ENCODE measurements at places on chromosomes 3 and 15.

DNA sequence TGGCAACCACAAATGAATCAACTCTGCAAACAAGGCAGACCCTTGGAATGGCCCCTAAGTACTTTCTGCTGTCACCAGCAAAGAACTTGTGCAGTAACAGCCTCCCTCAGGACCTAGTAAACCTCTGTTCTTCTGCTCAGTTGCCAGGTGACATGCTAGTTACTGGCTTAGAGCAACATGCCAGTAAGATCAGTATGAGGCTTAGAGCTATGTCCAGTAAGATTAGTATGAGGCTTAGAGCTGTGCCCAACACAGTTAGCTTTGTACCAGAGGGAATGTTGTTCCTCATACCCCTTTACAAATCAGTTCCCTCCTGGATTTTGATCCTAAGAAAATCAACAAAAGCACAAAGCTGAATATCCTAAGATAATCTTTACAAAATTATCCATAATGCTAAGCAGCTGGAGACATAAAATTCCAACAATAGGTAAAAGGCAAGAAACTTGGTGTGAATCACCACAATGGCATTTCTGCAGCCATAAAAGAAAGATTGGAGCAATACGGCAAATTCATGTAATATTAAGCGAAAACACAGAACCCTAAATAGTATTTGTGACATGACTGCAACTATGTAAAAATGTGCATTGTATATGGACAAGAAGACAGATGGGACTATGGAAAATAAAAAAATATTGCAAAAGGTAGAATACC lies 107.3 kb upstream of the LPP start:
- no peak for DNase-seq

DNA sequence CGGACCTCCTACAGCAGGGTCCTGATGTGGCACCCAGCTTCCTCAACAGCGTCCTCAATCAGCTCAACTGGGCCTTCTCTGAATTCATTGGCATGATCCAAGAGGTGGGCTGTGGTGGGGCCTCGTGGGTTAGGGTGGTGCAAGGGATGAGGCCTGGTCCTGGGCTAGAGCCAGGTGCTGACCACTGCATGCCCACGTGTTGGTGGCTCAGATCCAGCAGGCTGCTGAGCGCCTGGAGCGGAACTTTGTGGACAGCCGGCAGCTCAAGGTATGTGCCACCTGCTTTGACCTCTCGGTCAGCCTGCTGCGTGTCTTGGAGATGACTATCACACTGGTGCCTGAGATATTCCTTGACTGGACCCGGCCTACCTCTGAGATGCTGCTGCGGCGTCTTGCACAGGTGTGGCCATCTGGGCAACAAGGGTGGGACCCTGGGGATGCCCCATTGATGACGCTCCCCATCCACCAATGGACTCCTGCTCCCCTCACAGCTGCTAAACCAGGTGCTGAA lies 3.8 kb downstream of the AMIGO3 start:
- DNase-seq: no peak

GRCh38 chr3:37229740-37230139 lies 55.4 kb upstream of the LRRFIP2 start:
- no peak for DNase-seq

- DNase-seq: no peak
Observed at GRCh38 chr3:161251716-161252115, 30.6 kb downstream of the NMD3 start.

GRCh38 chr3:99984139-99984538 lies 130.2 kb downstream of the FILIP1L start:
- no peak for DNase-seq

- DNase-seq: no peak
Observed at GRCh38 chr15:22887157-22887951, 48.9 kb downstream of the NIPA2 start.

DNA sequence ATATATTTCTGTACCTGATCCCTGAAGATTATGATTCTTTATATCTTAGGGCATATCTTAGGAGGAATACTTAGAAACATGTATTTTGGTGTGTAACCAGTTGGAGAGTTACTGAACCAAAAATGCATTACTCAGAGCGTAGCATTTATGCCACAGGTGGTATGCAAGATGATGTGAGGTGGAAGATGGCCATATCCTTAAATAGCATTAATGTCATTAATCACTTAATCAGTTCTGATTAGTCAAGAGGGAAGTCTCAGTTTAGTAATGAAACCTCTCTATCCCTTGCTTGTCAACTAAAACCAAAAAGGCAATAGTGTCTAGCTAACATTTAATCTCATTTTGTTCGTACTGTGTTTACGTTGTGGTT lies 130.5 kb upstream of the PHLDB2 start:
- no peak for DNase-seq

DNA sequence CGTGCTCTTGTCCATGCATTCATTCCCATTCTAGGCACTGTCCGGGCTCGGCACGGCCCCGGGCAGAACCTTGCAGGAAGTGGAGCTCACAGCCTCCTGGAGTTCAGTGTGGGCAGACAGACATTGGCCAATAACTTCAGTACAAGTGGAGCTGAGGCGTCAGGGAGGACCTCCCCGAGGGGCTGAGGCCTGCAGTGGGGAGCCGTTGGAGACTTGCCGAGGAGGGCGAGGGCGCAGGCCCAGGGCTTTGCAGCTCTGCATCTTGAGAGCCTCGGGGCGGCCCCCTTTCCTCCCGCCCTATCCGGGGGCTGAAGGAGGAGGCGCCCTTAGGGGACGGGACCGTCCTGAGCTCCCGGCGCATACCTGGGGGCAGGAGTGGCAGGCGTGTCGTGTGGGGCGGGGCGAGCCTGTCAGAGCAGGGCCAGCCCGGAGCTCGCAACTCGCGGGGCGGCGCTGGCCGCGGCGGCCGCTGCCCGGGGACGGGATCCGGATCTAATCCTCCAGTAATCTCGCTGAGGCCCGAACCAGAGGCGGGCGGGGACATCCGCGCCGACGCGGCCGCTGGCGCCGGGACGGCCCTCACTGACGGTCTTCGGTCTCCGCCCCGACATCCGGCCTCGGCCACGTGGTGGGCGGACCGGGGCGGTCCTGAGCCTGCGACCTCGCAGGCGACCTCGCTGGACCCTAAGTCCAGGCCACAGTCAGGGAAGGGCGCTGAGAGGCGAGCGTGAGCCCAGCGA lies at the start of gene ACY1:
ACY1 (plus strand) TSS at position 698 of the 740 bp plus-strand sequence. CDS start 530 bp downstream, outside the sequence.
- peak; percentile 80 for DNase-seq

- DNase-seq: no peak
Observed at GRCh38 chr3:76324101-76324500, 538.8 kb upstream of the ZNF717 start.

DNA sequence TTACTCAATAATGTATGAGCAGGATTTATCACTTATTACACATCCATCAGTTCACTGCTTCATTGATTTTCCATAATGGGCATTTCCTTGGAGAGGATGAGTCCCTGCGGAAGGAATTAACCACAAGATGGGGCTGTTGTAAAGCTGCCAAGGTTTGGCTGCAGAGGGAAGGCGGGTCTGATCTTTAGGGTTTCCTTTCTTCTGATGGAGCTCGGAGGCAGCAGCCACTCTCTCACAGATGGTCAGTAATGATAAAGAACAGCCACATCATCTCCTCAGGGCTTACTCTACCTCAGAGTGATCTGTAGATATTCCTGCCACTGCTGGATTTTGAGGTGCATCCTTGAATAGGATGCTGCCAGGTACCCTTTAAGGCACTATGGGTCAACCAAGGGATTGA lies 115.2 kb downstream of the USP13 start:
- DNase-seq: no peak

DNA sequence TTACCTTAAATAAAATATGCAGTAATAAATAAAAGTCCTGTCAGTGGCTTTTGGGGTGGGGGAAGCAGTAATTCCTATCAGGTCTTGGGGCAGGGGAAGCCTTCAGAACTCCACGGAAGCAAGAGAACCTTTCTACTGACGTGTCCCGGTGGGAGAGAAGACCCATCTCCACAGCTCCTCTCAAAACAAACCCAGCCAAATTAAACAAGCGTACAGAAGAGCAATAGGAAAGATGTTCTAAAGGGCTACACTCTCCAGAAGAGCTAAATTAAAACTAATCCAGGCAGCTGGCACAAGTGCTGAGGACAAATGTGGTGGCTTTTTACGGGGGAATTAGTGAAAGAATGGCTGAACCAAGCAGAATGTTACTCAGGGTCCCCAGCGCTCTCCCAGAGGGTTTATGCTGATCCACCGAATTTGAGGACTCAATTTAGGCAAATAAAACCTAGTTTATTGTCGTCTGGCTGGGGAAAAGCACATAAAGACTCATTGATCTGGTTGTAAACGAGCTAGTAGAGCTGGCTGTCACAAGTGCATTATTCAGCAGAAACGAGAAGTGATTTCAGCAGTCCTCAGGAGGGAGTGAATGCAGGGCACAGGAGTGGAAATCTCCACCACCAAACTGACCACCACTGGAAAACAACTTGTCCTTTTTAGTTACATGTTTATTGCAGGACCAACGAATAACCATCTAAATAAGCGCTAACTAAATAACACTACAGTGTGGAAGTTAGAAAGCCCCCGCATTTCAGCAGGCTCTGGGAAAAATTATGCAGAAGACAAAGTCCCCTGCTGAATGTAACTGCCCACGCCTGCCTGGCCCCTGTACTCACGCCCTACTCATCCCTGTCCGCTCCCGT lies 13.5 kb downstream of the BFSP2 start:
- DNase-seq: no peak

GRCh38 chr3:151303751-151304150 lies 12.9 kb downstream of the GPR87 start:
- no peak for DNase-seq

GRCh38 chr15:24039683-24040082 lies 352.6 kb upstream of the NDN start:
- no peak for DNase-seq

DNA sequence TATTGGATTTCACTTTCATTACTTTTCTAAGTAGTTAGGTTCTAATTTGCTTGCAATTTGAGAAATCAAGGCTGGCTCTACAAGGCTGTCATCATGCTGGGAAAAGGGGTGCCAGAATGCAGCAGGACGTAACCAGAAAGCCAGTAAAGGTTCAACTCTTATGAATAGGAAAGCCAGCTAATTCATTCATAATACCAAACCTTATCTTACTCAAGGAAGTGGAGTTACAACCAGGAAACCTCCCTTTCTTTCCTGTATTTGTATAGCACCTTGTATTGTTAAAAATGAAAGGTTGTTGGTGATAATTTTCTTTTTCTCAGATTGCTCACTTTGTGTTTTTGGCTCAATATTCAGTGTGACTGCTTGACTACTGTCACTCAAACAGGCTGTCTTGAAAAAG lies 109.4 kb downstream of the FILIP1L start:
- no peak for DNase-seq

- DNase-seq: no peak
Observed at GRCh38 chr3:156963096-156963495, 136.9 kb downstream of the LEKR1 start.

- DNase-seq: no peak
Observed at GRCh38 chr15:67042551-67043142, 22.8 kb upstream of the SMAD3 start.

DNA sequence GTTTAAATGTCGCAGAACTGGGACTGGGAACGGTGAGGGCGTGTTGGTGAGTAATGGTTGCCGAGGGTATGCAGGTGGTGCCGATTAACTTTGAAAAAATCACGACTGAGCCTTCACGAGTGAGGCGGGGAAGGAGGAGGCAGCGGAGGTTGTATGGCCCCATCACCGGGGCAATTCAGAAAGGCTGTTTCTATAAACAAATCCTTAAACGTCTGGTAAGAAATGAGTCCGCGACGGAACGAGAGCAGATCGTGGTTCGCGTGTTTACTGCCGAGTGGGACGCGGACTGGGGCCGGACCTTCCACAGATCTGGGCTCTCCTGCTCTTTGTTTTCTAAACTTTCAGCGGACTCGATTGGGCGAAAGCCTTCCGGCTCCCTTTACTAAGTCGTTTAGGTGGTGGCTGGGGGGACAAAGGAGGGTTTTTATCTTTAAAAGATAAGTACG lies 2.7 kb downstream of the IGF1R start:
- DNase-seq: peak; percentile 48

DNA sequence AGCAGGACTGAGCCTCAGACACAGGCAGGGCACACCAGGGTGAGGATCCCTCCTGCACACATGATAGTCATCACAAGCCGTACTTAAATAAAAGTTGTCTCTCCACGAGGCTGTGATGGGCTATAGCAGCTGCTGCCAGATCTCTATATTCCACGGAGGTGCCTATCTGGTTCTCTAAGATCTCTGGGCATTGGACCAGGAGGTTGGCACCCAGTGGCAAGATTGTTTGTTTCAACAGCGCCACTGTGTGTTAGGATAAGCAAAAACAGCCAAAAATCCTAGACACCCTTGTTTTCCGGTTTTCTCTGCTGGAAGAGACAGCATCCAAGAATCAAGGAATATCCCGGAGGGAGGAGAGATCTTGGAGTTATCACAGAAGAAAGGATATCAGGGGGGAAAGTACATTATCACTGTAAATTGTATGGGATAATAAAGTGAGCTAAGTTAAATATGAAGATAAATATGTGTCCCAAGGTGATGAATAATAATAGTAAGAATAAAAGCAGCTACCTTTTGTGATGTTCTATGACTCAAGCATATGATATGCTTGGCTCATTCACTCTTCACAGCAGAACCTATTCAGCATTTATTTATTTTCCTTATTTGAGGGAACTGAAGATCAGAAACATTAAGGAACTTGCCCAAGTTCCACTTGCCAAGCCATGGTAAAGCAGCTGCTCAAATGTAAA lies 90.6 kb upstream of the AKAP13 start:
- no peak for DNase-seq

Data from activated naive CD4-positive, alpha-beta T cell treated with anti-CD3 and anti-CD28 coated beads, Interleukin-2, amount 50 U/mL, for 16 hours (primary cell).